ENCODE measurements at places on chromosomes 5 and 9.
A peak's percentile ranks its signal among the peaks of the same experiment; 100 is the strongest.

GRCh38 chr5:180083529-180084060 is 12.0 kb upstream of the RNF130 start:
- DNase-seq, result no peak

DNA sequence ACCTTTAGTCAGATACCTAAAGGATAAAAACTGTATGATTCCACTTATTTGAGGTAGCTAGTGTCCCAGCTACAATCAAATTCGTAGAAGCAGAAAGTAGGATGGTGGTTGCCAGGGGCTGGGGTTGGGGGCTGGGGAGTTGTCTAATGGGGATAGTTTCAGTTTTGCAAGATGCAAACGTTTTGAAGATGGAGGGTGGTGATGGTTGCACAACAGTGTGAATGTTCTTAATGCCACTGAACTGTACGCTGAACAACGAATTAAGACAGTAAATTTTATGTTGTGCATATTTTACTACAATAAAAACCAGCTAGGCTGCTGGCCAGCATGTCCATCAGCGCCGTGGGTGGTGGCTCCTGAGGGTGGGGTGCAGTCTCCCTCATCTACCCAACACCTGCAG is 137.8 kb downstream of the GADD45G start:
- no peak for DNase-seq

- no peak for DNase-seq
Observed at GRCh38 chr9:89574309-89574708, 30.5 kb upstream of the GADD45G start.

GRCh38 chr5:175617447-175617846 is 40.4 kb upstream of the HRH2 start:
- DNase-seq, result no peak

DNA sequence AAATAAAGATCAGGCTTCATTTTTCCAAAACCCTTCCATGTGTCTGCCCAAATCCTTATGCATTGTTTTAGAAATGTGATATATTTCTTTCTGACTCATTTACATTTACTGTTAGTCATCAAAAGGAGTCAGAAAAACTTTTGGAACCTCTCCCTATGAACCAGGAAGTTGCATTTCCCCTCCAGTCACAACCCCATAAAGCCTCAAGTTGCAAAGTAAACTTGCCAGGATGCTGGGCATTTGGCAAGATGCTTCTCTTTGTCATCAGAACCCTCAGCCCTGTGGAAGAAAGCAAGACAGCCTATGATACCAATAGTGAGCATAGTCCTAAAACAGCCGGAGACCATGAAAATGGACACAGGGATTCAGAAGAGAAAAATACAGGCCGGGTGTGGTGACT is 84.2 kb downstream of the MUSK start:
- peak; percentile 29 for DNase-seq

DNA sequence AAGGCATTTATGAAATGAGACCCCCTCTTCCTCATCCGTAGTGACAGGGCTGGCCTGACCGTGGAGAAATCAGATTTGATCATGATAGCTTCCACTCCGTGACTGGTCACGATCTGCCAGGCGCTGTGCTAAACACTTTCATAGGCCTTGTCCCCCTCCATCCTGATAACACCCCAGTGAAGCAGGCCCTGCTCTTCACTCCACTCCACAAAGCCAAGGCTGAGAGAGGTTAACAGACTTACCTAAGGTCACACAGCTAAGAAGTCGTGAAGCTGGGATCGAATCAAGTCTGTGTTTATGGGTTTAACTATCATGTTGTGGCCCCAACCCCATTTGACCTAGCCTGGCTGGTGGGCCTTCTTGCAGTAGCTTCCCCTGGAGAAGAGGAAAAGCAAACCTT is 53.3 kb upstream of the IL17B start:
- DNase-seq, result no peak

DNA sequence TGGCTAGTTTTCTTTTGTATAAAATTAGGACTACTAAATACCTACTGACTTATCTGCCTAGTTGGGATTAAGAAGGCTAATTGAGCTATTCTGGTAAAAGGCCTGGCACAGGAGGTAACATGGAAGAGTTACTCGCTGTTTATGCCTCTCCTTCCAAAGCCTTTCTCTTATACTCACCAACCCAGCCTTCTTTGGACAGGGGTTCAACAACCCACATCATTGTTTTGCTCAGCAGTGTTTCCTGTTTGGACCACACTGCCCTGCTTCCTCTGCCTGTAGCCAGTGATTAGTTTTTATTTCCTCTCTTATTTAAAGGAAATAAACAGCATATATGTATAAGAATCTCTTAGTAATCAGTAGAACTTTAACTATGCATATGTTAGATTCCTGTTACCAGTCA is 85.1 kb upstream of the TLX3 start:
- no peak for DNase-seq

DNA sequence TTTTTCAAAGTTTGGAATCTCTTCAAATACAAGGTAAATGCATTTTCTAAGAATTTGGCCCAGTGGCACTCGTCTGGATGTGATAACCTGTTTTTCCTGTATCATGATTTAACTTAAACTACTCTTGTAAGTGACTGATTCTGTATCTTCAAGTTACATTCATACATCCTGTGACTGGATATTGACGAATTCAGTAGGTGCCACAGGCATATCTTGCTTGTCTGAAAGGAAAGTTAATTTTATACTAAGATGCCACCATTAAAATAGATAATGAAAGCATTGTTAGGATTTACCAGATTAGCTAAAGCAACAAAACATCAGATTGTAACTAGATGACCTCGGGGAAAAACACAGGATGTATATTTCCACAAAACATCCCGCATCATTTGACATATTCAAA is 175.3 kb upstream of the ZNF608 start:
- DNase-seq, result no peak

DNA sequence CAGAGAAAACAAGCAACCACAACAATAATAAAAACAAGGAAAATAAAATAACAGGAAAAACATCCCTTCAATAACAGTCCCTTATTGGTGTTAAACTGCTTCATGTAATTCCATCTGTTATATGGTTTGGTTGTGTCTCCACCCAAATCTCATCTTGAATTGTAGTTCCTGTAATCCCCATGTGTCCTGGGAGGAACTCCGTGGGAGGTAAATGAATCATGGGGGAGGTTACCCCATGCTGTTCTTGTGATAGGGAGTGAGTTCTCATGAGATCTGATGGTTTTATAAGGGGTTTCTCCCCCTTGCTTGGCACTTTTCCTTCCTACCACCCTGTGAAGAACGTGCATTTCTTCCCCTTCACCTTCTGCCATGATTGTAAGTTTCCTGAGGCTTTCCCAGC is 369.8 kb downstream of the TMEM232 start:
- no peak for DNase-seq

DNA sequence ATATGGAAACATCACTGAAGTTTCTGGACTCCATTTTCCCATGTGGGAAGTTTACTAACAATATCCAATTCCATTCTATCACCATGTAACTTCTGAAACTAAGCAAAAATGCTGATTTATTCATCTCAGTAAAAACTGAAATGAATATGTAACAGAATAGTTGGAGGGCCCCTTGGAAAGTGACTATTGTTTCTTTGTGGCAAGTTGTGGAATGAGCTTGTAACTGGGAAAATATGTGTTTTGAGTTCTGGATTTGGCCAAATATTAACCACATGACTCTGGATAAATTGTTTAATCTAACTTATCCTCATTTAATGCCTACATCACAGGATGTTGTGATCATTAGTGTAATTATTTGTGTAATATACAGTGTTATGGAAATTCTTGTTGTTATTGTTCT is 619.3 kb downstream of the TLE4 start:
- DNase-seq, result no peak

GRCh38 chr9:79759460-79759859 is 187.7 kb downstream of the TLE4 start:
- no peak for DNase-seq

GRCh38 chr5:139131921-139132432 is 66.2 kb downstream of the SIL1 start:
- DNase-seq, result no peak

DNA sequence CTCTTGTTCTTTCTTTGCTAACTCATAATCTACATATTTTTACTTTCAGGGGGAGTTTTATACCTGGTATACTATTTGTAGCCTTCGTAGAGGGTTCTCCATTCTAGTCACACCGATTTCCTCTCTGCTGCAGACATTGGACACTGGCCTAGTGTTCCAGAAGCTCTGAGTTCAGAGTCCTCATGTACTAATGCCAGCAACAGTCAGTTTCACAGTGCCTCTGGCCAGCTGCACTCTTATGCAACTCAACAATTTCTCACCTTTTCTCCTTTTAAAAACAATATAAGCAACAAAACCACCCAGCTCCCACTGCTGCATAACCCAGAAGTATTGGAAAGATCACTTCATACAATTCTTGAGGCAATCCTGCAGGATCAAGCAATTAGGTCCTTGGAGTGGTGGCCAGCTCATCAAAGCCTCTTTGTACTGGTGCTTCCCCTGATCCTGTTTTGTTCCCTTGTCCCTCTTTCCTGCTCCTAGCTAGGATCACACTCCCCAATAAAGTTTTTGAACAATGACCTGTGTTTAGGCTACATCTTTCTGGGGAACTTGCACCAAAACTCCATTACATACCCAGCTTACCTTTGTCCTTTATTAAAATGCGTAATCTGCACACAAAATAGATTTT is 98.1 kb upstream of the TUT7 start:
- DNase-seq, result no peak

GRCh38 chr5:36240779-36241630 is 720 bp downstream of the NADK2 start:
- peak; percentile 6 for DNase-seq

DNA sequence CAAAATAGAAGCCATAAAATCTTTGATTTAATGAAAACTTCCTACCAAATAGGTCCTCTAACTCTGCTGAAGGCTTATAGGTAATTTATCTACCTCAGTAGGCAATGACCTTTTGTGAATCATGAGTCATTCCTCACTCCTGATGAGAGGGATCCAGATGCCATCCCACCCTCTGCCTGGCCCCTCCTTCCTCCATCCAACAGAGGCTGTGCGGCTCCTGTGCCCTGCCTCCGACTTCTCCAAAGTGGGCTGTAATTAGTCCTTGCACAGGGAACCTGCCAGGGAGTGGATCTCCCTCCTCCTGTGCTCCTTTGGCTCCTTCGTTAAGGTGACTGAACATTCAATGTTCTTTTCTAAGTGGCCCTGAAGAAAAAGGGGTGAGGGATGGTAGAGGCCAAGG is 213.9 kb upstream of the TBCA start:
- peak; percentile 17 for DNase-seq

GRCh38 chr5:179343719-179344430 is 1.4 kb downstream of the ADAMTS2 start:
- DNase-seq, result no peak

DNA sequence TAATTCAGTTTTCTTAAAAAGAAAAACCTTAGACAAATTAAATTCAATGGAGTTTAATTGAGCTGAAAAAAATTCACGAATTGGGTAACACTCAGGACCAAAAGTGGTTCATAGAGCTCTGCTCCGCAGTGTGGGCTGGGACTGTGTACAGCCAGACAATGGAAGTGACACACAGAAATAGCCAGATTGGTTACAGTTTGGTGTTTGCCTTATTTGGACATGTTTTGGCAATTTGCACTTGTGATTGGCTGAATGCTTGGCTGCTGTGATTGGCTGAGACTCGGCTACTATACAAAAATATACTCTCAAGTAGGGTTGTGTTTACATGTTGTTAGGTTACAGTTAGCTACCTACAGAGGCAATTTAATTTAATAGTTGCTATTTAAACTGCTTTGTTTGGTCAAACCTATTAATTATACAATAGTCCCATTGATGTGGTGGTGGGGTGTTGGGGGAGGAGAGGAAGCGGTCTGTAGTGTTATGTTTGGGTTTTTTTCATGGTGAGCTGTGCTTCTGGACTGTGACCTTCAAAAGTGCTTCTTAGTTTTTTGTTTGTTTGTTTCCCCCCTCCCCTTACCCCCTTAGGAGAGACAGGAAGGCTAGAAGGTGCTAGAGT is 95.2 kb downstream of the CNTLN start:
- DNase-seq, result peak; percentile 15

DNA sequence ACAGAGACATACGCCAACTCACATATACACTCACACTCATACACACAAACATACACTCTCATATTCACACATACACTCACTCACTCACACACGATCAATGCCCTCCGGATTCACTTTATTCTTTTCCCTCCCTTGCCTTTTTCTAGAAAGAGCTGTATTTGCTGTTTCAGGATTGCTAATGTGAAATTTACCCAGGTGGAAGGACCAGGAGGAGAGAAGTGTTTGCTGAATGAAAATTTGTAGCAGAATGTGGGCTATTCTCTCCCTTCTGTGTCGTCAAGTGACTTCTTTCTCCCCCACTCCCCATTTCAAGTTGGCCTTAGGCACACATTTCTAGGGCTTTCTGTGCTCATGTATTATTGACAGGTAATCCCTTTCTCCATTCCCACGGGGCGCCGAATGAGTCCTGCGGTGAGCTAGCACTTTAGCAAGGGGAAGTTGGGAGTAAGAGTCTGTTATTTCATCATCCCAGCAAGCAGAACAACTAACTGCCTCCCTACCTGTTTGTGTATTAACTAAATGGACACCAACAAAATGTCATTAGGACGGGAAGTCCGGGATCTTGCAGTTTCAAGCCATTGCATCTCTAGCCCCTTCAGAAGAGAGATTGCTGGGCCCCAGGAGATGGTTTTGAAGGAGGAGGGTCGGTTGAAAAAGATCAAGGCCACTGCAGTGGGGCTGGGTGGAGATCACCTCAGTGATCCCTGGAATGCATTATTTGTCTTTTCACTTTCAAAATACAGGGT is 97.1 kb upstream of the TAF11L2 start:
- no peak for DNase-seq

- DNase-seq, result no peak
Observed at GRCh38 chr9:25936031-25936430, 257.8 kb upstream of the TUSC1 start.

DNA sequence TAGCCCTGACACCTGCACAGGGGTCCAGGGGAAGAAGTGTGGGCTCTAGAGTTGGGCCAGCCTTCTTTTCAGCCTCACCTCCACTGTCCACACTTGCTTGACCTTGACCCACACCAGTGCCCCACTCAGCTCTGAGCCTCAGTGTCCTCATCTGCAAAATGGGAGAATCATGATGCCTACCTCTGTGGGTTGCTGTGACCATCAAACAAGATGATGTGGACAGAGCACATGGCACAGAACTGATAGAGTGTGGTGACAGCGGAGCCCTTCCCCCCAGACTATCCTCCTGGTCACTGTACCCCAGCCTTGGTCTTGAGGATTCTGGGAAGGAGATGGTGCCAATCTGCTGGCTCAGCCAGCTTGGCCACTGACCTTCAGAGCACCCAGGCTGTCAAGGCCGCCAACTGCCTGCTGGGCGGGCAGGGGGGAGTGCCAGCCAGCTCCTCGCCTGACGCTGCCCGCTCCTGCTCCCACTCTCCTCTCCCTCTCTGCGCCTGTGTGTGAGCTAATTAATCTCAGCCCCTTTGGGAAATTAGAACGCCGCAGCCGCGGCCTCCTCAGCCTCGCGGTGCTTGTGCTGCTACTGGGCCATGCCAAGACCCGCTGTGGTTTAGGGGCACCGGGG is 16.7 kb downstream of the CXXC5 start:
- no peak for DNase-seq
